Skeletal muscle tissue (tissue), 5 donors: ENCODE measurements at places on chromosomes 5 and 9. TPM values are rescaled to one million over a fixed set of nuclear protein-coding genes. Genes with fewer than 3 reads are reported as not detected.

PLPPR1 gene
- 6.3 TPM for total RNA-seq

PLEKHG4B gene
- 0.52 TPM for total RNA-seq

RMI1 gene
- total RNA-seq: 3.1 TPM

LCN2 gene
- total RNA-seq: 2.1 TPM

FOXI1 gene
- total RNA-seq: not detected

SLC22A4 gene
- total RNA-seq: 3.1 TPM

FAM221B gene
- total RNA-seq: not detected

PCA3 gene
- not detected for total RNA-seq

IZUMO3 gene
- not detected for total RNA-seq

OR1Q1 gene
- total RNA-seq: not detected

GOLGA2 gene
- total RNA-seq: 85.1 TPM

GEMIN5 gene
- total RNA-seq: 18.8 TPM

HRH2 gene
- total RNA-seq: 1.0 TPM

WWC1 gene
- total RNA-seq: 0.52 TPM

ZFP62 gene
- total RNA-seq: 16.2 TPM

TMEM174 gene
- total RNA-seq: not detected

MZB1 gene
- 0.52 TPM for total RNA-seq

IL33 gene
- 14.6 TPM for total RNA-seq

SMIM27 gene
- total RNA-seq: 3.1 TPM

SMIM33 gene
- not detected for total RNA-seq

HACD4 gene
- total RNA-seq: 2.1 TPM

IFNA21 gene
- not detected for total RNA-seq

PCDHAC2 gene
- total RNA-seq: 2.1 TPM

SHISAL2B gene
- not detected for total RNA-seq

IFNK gene
- not detected for total RNA-seq

CARTPT gene
- total RNA-seq: not detected

EQTN gene
- total RNA-seq: not detected

F2R gene
- 13.0 TPM for total RNA-seq

SPINK4 gene
- total RNA-seq: not detected

PCSK5 gene
- 16.7 TPM for total RNA-seq

KIF12 gene
- not detected for total RNA-seq
